ENCODE measurements at places on chromosomes 1 and 21. TPM values are rescaled to one million over a fixed set of nuclear protein-coding genes. Genes with fewer than 3 reads are reported as not detected.

GRCh38 chr1:180908074-180908765, 4.5 kb upstream of the KIAA1614 start:
- DNase-seq, result no peak

DNA sequence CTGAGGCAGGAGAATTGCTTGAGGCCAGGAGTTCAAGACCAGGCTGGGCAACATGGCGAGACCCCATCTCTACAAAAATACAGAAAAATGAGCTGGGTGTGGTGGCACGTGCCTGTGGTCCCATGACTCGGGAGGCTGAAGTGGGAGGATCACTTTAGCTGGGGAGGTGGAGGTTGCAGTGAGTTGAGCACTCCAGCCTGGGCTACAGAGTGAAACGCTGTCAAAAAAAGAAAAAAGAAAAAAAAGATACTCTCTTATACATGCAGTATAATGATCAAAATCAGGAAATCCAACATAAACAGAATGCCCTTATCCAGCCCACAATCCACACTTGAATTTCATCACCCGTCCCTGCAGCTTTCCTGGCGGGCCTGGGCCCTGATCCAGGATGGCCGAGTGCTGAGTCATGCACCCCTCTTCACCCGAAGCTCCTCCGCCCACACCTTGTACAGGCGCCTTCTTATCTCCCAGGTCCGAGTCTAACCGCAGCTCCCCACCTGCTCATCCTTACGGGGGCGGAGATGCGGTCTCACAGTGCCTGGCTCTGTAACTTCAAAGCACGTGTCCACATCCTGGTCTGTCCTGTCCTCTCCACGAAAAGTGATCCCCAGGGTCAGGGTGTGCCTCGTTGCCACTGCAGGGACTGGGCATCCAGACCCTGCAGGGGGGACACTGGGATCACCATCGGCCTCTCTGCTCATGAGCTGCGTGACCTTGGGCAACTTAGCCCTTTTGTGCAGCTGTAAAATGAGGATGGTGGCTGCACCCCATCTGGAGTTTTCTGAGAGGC, 120.2 kb upstream of the SLC45A1 start:
- DNase-seq, result peak; percentile 79

GRCh38 chr1:8590721-8591351, 226.6 kb downstream of the RERE start:
- DNase-seq, result no peak

DNA sequence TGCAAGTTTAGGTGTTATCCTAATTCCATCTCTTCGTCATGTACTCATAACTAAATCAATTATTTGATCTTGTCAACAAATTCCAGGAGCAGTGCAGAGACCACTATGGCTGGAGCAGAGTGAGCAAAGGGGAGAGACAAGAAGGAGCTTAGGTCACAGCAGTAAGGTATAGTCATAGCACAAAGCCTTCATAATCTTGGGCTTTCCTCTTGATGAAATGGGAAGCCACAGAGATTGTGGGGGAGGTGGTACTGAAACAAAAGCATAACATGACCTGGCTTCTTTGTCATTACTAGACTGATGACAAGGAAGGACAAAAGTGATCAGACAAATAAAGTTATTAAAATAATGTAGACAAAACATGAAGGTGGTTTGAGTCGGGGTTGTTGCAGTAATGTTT, 60.1 kb upstream of the PTGS2 start:
- DNase-seq, result no peak

Gene CITED4
- total RNA-seq, result not detected

All from SJCRH30 (cell line).